ENCODE measurements at places on chromosomes 5 and 9.

DNA sequence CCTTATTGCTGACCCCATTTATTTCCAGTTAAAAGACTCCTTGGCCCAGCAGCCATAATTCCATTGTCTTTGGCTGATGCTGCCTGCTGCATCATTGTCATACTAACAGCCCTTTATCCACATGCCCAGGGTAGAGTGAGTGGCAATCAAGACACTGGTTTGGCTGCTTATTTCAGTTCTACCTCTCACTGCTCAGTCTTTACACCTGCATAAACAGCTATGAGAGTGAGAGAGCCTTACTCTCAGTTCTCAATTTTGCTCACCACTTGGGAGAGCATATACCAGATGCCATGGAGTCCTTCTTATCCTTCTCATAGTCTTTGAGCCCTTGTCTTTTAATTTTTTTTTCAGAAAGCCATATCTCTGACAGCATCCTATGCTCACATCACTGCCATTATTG is 596.9 kb upstream of the CYLC2 start:
- no peak for DNase-seq

DNA sequence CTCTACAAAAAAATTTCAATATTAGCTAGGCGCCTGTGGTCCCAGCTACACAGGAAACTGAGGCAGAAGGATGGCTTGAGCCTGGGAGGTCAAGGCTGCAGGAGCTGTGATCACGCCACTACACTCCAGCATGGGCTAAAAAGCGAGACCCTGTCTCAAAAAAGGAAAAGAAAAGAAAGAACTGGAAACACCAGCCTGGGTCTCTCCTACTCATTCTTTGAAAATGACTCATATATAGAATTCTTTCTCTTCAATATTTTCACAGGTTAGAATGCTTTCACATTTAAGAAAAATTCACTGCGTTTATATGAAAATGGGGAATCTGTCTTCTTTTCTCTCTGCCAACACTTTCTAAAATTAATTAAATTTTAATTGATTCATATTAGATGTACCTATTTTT is 115.6 kb downstream of the TRPM6 start:
- no peak for DNase-seq

DNA sequence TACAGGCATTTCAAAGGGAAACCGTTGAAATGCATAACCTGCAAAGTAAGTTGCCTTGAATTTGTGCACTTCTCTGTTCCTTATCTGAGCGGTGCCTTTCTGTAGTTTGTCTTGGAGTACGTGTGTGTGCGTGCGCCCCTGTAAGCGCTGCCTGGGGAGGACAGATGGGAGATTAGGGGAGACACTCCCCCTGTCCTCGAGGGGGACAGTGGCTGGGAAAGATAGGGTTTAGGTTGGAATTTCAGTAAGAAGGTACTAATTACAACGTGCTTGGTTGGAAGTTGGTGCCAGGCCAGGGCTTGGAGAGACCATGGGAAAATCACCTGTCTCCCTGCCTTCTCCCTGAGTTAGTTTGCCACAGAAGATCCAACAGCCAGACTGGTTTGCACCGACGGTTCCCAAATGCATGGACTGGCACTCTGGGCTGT is 73.2 kb downstream of the PIK3R1 start:
- no peak for DNase-seq

GRCh38 chr5:158273035-158273434 is 414.1 kb upstream of the CLINT1 start:
- no peak for DNase-seq

DNA sequence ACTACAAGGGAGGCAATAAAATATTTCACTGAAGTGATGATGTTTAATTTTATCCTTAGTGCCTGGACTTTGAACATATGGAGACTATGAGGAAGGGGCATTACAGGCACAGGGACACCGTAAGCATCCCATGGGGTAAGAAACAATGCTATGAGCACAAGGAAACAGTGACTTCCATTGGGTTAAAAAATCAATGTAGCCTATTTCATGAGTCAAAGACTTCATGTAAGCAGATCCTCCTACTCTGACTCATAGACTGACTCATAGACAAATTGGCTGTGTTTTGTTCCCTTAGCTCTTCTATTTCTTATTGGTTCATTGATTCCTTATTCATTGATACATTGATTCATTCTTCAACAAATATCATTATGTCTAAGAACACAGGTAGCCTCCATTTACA is 351.0 kb downstream of the PRELID2 start:
- DNase-seq: no peak

DNA sequence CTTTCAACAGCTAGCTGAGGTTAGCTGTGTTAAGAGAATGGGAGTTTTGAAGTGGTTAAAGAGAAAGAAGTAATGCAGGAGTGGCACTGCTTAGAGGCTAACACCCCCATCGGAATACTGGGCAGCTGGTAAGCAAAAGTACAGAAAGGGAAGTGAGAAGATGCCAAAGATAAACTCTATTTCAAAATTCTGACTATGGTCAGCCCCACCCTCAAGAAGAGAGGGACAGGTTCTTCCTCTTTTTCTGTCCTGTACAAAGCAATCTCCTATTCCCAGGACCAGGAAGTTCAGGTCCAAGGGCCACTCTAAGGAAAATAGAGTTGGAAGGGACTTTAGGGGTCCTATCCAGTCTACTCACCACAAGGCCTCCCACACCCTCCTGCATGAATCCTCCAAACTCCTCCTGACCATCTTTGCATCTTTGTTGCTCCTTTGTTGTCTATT is 45.9 kb upstream of the JAK2 start:
- no peak for DNase-seq

- DNase-seq: no peak
Measured at GRCh38 chr9:78320030-78320693, 23.2 kb downstream of the PSAT1 start.

- DNase-seq: no peak
Measured at GRCh38 chr9:110650991-110651411, 17.6 kb upstream of the MUSK start.

DNA sequence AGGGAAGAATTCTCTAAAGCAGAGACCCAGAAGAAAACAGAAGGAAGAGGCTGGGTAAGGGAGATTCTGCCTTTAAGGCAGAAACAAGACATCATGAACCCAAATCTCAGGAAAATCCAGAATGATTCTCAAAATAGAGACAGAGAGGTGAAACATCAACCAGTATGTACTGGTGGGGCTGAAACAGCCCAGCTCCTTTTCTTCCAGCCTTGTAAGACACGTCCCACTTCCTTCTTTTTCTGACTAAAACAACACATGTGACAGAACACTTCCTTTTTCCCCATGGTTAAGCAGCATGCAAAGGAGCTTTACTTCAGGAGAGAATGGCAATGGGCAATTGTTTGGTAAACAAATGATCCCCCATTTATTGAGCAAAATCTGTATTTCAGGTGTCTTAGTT is 230.8 kb upstream of the NR4A3 start:
- peak; percentile 34 for DNase-seq

GRCh38 chr5:81950996-81951395 is 20.8 kb upstream of the ATG10 start:
- DNase-seq: no peak

DNA sequence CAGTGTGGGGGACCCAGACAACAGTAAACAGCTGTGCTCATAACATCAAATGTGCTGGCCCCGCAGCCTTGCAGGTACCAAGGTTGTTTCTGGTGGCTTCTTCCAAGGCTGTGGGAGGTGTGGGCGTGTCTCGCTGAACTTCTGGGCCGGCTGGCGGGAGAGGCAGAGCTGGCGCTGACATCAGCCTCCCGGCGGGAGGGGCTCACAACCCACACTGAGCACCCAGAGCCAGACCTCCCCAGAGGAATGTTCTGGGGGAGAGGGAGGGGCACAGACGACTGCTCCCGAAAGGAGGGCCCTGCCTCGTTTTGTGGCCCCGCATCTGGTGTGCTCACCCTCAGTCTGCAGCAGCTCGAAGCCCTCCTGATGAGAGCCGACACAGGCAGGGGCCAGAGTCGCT is 6.9 kb upstream of the SLC12A7 start:
- DNase-seq: no peak

DNA sequence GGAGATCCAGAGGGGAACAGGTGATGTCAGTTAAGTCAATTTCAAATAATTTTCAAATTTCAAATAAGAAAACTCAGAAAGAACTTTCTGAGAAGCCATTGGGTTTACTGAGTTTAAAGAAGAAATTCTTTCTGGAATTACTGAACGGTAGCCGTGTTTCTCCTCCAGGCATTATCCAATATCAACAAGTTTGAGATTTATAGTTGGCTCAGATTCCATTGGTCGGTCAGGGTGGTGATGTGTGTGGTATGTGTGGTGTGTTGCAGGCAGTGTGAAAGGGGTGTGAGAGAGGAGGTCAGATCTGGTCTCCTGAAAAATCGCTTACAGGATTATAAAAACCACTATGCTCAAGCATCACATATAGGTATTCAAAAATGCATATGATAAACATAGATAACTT is 60.1 kb downstream of the PDE4D start:
- DNase-seq: no peak

GRCh38 chr9:86867804-86868313 is 79.4 kb downstream of the GAS1 start:
- no peak for DNase-seq

DNA sequence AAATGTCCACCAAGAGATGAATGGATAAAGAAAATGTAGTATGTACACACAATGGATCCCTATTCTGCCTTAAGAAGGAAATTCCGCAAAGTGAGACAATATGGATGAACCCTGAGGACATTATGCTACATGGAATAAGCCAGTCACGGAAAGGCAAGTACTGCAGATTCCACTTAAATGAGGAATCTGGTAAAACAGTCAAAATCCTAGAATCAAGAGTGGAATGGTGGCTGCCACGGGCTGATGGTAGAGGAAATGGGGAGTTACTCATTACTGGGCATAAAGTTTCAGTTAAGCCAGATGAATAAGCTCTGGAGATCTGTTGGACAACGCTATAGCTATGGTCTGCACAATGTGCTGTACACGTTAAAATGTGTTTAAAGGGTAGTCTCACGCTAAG is 47.2 kb downstream of the STK10 start:
- no peak for DNase-seq

- no peak for DNase-seq
Measured at GRCh38 chr5:132905938-132906337, 32.5 kb downstream of the LEAP2 start.

DNA sequence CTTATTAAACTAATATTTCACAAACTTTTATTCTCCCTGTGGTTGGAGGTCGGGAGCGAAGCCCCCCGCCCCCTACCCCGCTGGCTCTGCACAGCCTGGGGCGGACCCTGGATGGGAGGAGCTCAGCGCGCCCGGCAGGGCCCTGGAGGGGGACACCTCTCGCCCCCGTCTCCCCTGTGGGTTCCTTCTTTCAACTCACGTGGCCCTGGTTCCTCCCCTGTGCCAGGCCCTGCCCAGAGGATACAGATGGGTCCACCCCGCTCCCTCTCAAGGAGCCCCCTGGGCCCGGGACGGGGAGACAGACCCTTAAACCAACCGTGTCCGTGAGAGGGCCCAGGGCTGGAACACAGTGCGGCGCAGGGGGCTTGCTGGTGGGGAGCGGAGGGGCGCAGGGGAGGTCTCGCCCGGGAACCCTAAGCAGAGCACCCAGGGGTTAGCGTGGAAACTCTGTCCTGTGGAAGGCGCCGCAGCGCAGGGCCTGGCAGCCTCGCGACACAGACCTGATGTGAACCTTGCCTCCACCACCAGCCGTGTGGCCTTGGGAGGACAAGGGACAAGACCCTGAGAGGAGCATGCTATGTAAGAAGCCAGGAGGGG is 103.7 kb upstream of the MVB12B start:
- no peak for DNase-seq

GRCh38 chr9:23563517-23563916 is 262.5 kb downstream of the ELAVL2 start:
- no peak for DNase-seq

GRCh38 chr5:42949348-42950115 is 90.6 kb downstream of the ANXA2R start:
- DNase-seq: peak; percentile 86

DNA sequence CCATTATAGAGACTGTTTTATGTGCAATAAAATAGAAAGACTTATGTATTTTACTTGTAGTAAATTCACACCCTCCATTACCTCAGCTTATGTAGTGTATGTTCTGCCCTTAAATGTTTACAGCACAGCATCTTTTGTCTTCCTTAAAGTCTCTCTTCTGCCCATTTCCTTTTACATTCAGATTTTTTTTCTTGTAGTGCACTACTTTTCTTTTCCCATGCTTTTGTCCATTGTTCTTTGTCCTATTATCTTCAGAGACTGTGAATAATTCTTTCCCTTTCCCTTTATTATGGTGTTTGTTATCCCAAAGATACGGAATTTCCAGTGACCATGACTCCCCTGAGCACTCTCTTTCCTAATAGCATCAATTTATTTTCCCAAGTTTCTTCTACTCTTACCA is 66.1 kb upstream of the TYRP1 start:
- no peak for DNase-seq
